Stimulated activated CD4-positive, alpha-beta T cell treated with anti-CD3 and anti-CD28 coated beads, TNF-alpha, amount 100 ng/mL, for 1 hour (primary cell): ENCODE measurements at places on chromosomes 12 and 14.

DNA sequence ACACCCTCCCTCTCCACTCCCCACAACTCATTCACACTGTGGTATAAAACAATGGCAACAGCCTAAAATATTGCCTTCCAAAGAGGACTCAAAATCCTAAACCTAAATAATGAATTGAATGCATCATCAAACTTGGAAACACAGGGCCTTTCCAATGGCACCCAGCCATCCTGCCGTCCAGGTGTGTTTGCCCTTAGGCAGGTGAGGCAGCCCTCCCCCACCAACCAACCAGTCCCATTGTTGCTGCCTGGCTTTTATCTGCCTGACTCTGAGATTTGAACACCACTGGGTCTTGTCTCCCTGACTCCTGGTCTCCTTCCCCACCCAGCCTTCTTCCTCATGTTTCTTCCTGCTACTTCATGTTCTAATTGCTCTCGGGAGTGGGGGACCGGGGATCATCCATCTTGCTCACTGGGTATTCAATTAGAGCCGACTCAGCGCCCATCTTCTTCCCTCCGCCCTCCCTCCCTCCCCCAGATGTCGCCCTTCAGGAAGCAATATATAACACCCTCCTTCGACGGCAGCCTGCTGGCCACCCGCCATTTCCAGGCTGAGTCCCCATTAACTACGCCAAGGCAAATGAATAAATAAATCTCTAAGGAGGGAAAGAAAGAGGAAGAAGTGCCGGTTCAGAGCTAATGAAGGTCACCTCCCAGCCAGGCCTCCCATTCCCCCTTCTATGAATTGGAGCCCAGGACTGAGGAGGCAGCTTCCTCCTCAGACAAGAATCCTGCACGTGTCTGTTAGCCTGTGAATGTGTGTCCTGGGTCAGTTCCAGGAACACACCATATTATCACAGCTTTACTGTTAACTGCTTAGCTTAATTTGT lies 36.3 kb upstream of the NTF3 start:
- no peak for DNase-seq

- no peak for DNase-seq
Measured at GRCh38 chr14:54627219-54627539, 60.3 kb downstream of the SAMD4A start.

- DNase-seq, result no peak
Measured at GRCh38 chr12:2258025-2258424, 205.2 kb downstream of the CACNA1C start.

DNA sequence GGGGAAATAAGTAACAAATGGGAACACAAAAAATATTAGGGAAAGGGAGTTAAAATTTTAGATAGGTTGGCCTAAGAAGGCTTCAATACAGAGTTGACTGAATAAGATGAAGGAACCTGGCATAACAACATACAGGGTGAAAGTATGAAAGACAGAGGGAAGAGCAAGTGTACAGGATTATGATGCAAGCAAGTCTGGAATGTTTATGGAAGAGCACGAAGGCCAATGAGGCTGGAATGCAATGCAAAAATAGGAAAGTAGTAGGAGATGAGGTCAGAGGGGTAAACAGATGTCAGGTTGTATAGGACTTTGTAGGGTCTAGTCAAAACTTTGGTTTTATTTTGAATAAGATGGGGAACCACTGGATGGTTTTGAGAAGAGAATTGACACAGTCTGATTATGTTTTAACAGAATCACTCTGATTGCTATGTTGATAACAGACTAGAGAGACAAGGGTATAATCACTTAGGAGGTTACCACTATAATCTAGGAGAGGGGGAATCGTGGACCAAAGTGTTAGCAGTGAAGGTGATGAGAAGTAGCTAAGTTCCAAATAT lies 96.8 kb downstream of the OSBPL8 start:
- no peak for DNase-seq

DNA sequence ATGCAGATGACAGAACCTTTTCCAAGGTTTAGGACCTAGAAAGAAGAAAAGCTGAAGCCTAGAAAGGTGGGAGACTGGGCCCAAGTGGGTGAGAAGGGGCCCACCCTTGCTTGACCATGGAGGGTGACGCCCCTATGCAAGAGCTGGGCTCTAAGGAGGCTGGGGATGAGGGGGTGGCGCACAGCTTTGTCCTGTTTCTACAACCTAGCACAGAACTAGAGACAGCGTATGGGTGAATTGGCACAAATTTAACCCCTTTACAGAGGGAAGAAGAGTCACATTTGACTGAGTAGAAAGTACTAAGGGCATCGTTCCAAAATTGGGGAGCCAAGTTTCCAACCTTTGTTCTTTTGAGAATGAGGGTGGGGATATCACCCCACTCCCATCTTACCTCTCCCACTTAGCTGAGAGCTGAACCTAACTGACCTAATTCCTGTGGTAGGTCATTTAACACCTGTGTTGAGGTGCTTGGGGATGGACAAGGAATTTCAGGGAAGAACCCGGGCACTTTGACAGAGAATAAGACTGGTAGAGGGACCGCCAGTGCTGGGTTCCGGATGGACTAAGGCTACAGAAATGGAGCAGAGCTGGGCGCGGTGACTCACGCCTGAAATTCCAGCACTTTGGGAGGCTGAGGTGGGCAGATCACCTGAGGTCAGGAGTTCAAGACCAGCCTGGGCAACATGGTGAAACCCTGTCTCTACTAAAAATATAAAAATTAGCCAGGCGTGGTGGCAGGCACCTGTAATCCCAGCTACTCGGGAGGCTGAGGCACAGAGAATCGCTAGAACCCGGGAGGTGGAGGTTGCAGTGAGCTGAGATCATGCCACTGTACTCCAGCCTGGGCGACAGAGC lies 5.2 kb downstream of the NFKBIA start:
- DNase-seq, result peak; percentile 31
